ENCODE measurements at places on chromosomes 11 and 22.

DNA sequence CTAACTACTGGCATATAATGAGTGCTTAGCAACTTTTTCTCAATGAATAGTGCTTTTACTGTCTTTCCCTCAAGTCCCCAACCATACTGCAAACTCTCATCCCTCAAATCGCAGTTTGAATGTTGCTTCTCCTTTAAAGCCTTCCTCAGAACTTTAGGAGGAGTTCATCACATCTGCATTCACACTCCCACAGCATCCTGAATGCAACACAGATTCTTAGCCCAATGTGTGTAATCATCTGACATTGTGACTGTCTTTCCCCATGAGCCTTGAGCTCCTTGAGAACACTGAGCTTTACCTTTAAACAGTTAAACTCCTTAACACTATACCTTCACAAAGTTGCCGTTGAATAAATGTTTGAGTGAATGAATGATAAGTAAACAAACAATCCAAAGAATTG is 81.7 kb upstream of the FAM181B start:
- no peak for DNase-seq

- DNase-seq: no peak
Observed at GRCh38 chr11:130726234-130727037, 189.8 kb downstream of the SNX19 start.

DNA sequence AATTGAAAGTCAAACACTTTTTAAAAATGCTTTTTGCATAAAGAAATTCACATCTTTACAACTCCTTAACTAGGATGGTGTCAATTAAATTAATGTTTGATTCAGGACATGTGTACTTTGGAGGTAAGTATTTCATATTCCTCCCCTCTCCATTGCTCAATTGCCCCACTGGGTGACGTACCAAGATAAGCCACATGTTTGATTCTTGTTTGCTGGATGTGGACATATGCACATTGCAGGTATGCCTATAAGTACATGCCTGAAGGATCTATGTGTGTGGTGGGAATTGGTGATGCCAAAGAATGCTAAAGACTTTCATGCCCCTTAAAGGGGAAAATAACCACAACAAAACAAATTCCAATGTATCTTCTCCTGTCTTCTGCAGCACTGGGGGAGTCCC is 5.8 kb downstream of the CD44 start:
- no peak for DNase-seq

DNA sequence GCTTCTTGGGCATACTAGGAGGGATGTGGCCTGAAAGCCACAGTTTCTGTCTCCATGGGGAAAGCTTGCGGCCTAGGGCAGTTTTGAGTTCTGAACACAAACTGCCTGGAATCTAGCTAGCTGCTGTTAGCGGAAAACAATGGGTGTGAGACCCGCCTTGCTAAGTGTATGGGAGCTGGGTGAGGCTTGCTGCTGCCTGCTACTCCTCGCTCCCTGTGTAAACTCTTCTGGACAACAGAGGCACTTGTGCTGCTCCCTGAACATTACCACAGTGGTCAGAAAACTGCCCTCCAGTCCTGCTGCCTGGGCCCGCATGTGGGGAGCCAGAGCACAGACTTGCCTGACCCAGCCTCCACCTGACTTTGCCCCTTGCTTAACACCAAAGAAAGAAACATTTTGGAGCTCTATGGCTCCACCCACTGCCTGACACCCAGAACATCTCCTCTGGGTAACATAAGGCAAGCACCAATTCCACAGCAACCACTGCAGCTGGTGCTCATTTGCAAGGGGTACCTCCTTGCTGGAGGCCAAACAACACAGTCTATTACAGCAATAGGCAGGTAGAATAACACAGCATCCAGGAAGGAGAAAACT is 766.3 kb upstream of the RAG2 start:
- no peak for DNase-seq

DNA sequence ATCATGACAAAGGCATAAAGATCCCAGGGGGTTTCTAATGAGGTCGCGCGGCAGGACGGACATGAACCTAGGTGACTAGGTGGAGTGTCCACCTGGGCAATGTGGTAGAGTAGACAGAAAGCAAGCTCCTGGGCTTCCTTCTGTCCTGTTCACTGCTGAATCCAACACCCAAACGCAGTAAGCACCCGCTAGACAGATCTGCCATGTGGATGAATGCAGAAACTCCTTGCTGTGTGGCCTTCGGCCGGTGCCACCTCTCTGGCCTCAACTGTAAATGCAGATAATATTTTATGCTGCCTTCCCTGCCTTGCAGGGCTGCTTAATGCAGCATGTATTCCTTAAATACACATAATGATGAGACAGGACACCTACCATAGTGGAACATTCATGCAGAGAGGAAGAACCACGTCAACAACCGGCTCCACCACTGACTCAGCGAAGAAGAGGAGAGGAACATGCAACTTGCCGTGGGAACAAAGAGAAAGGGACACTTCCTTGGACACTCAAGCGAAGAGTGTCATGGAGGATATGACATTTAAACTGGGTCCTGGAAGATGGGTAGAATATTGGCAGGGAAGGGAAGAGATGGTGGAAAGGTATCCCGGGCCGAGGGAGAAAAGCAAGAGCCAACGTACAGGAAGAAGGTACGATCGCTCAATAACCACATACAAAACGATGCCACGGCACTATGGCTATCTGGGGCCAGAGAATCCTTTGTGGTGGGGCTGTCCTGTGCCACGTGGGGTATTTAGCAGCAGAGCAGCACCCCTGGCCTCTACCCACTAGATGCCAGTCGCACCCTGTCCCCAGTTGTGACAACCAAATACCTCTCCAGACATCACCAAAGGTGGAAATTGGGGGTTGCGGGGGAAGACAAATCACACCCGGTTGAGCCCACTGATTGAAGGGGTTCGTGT is 30.8 kb downstream of the MYH9 start:
- no peak for DNase-seq

DNA sequence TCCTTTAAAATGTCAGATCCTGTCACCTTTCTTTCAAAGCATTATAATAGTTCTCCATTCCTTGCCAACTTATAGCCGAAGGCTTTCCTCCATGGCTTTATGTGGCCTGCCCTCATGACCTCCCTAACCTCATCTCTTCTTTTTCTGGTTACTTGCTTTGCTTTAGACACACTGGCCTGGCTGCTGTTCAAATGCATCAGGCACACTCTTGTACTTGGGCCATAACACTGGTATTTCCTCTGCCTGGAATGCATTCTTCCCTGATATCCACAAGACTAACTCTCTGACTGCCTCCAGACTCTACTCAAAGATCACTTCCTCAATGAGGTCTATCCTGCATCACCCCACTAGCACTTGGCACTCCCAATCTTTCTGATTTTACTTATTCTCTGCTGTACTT is 710.3 kb downstream of the KCNA4 start:
- DNase-seq: no peak

DNA sequence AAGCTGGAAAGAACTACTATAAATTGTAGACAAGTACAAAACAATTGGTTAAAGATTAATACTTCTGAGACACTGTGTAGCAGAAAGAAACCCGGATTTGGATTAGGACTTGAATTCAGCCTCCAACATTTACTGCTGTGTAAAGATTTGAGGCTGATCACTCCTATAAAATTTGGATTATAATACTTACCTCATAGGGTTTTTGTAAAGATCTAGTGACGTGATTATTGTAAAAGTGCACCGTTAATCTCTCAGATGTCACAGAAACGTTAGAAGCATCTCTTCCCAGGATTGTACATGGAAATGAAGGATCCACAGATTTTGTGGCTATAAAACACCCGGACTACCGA is 323 bp upstream of the HIKESHI start:
- no peak for DNase-seq

DNA sequence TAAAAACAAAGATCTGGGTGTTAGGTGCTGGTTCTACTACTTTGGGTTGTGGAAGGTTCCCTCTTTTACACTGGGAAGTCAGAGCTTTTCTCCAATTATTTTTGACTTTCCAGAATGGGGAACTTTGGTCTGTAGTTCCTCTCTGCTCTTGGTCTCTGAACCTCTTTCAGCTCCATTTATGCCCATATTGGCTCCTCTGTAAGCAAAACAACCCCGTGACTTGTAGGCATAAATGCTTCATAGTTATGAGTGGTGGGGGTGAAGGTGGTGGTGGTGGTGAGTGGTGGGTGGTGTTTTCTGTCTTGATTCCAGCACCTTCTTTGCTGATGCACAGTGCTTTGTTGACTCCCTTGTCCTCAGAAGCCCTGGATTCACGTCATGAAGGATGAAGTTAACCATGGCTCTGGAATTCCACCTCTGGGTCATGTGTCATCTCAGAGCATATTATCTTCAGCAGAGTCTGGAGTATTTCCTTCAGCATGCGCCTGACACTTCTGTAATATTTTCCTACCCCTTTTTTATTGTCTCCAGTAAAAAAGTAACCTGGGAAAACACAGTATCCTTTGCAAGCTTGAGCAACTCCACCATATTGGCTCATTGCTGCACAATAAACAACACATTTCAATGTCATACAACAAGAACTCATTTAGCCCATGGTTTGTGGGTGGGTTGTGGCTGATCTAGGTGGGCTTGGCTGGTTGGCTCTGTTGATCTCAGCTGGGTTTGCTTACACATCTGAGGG is 24.1 kb upstream of the GRK3 start:
- no peak for DNase-seq

DNA sequence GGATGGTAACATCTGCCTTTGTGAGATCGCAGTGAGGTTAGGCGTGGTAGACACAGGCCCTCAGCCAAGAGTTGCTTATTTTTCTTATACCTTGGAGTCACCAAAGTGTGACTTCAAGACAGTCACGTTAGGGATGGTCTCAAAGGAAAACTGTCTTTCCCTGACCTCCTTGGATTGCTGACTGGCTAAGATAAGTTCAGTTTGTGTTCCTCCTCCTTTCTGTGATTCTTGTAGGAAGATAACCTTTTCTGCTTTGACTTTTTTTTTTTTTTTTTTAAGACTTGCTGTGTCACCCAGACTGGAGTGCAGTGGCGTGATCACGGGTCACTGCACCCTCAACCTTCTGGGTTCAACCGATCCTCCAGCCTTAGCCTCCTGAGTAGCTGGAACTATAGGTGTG is 23.1 kb downstream of the TAB1 start:
- DNase-seq: peak; percentile 40

DNA sequence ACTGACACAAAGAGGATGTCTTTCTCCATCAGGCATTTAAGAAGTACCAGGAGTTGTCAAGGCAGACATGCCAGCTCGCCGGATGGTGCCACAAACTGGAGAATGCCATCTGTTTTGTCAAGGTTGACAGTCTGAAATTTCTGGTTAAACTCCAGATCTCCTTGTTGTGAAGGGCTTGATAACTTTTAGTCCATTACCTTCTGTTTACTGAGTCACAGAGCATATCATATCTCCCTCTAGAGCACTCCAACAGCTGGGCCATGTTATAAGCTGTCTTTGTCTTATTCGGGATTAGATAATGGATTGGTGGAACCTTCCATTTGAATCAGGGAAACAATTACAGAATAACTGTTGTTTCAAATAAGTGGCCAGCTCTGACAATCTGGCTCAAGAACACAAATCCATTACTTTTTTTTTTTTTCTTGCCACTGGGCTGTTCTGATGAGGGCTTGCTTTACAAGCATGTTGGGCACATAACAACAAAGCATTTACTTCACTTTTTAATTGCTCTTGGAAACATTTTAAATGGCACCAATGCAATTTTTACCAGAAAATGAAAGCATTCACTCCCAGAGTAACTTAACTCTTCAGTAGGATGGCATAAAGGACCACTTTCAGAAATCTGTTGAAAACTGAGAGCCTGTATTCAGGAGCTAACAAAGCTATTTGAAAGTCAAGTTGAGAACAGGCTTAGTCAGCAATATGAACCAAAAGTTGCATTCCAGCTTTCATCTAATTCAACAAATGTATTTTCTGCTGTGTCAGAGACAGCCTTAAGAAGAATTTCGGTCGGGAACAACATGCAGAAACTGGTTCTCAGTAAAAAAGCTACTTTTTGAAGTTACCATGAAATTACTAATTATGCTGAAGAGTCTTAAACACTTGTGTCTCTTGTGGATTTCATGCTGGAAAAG is 227.6 kb upstream of the PITPNB start:
- no peak for DNase-seq

DNA sequence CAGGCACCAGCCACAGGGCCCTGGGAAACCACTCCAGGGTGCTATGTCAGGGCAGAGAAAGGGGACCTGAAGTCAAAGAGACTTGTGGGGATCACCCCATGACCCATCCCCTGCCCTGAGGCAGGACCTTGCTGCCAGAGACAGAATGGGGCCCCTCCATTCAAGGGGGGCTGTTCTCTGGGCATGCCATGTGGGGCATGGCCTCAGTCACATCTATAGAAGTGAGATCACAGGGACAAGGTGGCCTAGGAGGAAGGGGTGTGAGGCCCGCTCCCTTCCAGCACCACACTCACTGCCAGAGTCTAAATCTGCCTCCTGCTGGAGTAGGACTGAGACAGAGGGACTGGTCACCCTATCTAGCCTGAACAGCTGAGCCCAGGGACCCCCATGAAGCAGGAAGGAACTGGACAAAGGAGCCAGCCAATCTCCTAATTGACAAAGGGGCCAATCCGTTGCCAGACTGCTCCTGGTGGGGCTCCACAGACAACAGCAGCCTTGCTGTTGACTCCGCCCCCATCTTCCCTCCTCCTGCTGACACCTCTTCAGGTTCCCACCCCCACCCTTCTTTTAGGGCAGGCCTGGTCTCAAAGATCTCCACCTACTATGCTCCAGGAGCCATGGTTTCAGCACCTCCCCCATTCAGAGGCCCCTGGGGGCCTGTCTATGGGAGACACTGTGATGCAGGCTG is 26.0 kb downstream of the NEAT1 start:
- peak; percentile 35 for DNase-seq

GRCh38 chr11:12029738-12030363 is 21.4 kb upstream of the DKK3 start:
- peak; percentile 38 for DNase-seq

DNA sequence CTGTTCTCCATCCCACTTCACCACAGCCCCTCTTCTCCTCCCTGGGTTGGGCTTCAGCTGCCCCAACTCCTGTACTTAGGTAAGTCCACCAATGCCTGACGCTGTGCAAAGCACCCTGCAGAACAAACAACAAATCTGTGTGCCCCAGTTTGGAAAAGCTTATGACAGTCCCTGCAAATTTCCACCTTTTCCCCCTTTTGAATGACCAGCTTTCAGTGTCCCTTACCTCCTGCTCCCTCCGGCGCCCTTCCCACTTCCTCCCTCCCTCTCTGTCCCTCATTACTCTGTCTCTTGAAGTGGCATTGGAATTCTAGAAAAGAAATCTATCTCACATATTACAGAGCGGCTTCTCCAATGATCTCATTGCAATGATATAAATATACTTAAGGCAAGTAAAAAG is 352.9 kb upstream of the B3GAT1 start:
- DNase-seq: no peak

GRCh38 chr22:43151251-43152002 is at the start of gene TSPO:
Gene TSPO, plus strand, starts transcription at chr22:43151559. Its CDS starts 7,680 bp downstream, at chr22:43159239.
- DNase-seq: peak; percentile 52

DNA sequence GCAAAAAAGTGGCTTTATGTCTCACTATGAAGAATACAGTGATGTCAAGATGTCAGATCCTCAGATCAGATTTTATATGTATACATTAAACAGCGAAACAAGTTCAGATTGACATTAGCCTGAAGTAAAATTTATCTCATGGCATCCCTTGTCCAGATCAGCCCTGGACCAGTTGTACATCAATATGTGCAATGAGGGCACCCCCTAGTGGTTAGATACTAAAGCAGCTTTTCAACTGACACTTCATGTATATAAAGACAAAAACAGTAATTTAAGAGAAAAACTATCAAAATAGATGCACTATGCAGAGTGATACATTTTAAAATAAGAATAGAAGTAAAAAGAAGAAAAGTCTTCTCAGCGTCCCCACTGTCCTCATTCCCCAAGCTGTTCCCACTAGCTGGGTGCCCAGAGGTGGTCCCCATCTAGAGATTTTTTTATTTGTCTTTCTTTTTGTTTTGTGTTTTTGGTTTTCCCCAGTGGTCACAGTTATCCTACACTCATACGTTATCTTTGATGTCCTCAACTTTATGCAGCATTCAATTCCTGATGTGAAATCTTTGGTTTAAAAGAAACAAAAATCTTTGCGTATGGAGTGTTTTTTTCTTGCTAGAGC is 2193.4 kb upstream of the RAG2 start:
- DNase-seq: peak; percentile 10
